ENCODE measurements at places on chromosomes 3 and 15.

GRCh38 chr3:43997316-43997715 lies 244.4 kb upstream of the TOPAZ1 start:
- no peak for DNase-seq

DNA sequence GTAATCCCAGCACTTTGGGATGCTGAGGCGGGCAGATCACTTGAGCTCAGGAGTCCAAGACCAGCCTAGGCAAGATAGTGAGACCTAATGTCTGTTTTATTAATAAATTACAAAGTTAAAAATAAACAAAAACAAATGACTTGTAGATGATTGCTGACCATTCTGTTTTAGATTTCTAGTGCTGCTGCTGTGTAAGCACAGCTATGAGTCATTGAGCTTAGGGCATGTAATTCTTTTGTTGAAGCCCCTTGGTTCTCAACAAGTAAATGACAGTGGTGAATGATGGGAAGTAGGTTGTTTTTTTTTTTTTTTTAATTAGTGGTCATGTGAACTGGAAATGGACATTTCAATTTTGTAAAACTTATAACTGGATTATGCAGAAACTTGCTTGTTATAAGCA lies 63.3 kb downstream of the LEO1 start:
- DNase-seq, result no peak

DNA sequence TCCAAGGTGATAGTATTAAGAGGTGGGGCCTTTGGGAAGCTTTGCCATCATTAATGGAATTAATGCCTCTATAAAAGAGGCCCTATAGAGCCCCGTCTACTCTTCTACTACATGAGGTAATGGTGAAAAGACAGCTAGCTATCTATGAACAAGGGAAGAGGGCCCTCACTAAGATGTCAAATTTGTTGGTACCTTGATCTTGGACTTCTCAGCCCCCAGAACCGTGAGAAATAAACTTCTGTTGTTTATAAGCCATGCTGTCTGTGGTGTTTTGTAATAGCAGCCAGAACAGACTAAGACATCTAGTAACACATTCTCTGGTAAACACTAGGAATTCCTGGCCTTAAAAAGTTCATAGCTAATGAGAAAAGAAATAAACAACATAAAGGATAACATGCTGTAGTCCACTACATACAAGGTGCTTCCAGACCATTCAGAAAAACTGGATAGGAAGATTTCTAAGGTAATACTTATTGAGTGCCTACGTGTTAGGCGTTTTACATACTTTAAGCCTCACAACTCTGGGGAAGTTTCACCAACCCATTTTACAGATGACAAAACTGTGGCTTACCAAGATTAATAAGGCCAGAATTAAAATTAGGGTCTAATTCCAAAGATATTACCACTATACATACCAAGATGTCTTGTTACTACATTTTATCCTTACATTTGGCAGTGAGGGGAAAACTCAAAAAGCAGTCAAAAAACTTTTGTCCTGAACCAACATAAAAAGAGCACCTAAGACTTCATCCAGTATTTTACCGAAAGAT lies 3.2 kb downstream of the UBE3A start:
- DNase-seq, result no peak

- no peak for DNase-seq
Measured at GRCh38 chr3:125651244-125651643, 55.9 kb upstream of the OSBPL11 start.

GRCh38 chr3:67109651-67110204 lies 111.6 kb downstream of the KBTBD8 start:
- no peak for DNase-seq

DNA sequence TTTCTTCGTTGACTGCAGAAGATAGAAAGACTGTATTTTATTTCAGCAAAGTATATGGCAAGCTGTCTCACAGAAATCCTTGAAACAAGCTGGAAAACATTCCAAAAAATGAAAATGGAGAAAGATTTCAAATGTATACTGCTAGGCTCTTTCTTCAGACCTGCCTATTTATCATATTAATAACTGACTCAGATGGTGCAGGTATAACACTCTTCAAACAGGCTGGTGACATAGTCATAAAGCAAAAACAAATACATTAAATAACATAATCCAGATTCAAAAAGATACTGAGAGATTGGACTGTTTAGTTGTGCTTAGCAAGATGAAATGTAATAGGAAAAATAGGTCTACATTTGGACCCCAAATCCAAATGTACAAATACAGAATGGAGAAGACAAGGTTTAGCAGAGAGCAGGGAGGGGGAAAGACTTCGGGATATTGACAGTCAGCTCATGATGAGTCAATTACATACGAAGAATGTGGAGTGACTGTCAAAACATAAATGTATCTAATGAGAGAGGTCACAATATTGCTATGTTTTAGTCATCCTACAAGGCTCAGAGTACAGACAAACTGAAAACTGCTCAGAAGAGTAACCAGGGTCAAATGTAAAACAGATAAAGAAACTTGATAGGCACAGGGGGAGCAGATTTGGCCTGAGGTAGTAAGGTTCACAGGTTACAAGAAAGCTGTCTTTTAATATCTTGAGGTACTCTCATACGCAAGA lies 88.7 kb downstream of the DMXL2 start:
- DNase-seq, result no peak

DNA sequence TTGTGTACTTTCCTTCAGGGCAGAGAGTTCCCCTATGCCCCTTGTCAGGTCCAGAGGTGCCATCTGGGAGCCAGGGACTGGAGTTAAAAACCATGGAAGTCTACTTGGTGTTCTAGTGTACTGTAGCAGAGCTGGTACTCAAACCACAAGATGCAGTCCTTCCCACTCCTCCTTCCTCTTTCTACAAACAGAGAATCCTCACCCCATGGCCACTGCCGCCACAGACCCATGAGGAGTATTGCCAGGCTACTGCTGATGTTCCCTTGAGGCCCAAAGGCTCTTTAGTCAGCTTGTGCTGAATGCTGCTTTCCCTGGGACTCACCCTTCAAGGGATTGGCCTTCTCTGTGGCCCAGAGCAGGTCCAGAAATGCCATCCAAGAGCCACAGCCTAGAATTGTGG lies 229.2 kb upstream of the ZPLD1 start:
- DNase-seq, result no peak

DNA sequence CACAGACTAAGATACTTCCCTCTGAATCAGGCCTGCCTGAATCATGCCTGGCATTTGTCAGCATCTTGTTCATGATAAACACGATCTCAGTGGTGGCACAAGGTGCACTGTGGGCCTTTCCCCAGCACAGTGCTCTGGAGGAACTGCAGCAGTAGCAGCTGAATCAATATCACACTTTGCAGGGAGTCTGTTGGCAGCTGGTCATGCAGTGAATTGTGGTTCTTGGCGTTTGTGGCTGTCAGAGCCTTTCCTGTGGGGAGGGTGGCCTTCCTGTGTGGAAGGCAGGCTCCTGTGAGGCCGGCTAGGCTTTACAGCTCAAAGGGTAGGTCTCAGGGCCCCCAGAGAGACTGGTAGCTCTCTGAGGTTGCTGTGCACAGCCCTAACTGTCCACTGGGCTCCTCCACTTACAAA lies 54.4 kb upstream of the TLE3 start:
- no peak for DNase-seq

GRCh38 chr3:158488670-158489069 lies 82.3 kb upstream of the MLF1 start:
- DNase-seq, result no peak

DNA sequence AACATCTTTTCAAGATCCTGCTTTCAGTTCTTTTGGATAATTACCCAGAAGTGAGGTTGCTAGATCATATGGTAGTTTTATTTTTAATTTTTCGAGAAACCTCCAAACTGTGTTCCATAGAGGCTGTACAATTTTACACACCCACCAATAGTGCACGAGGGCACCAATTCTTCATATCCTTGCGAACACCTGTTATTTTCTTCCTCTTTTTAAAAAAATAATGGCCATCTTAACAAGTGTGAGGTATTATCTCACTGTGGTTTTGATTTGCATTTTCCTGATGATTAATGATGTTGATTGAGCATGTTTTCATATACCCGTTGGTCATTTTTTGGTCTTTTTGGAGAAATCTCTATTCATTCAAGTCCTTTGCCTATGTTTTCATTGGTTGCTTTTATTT lies 17.6 kb upstream of the CEP152 start:
- no peak for DNase-seq

DNA sequence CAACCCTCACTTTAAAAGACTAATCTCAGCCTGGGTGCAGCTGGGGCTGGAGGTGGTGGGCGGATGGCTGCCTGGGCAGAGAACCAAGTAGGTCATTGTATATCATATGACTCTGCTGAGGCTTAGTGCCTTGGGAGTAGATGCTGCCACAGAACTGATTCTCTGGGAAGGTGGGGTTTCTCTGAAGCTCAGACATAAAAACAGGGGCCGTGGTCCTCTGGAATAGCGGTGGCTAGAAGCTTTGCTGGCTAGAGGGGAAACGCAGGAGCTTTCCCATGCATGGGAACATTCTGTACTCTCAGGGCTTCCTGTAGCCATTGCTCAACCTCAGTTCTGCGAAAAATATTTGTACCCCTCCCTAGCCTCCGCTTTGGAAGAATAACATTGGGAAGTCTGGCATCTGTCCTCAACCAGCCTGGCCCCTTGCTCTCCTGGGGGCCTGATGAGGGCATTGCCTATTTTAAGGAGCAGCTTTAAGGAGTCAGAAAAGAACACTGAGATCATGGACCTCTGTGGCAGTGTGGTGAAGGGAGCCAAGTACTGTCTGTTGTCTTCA lies 14.7 kb downstream of the TIMP4 start:
- DNase-seq, result no peak

- no peak for DNase-seq
Measured at GRCh38 chr15:47514200-47514652, 203.1 kb upstream of the SEMA6D start.

GRCh38 chr3:102605153-102605552 lies 170.3 kb downstream of the ZPLD1 start:
- no peak for DNase-seq

GRCh38 chr3:11534011-11534792 lies 109.5 kb downstream of the VGLL4 start:
- no peak for DNase-seq

GRCh38 chr15:27855137-27855536 lies 244.0 kb downstream of the OCA2 start:
- no peak for DNase-seq

- DNase-seq, result no peak
Measured at GRCh38 chr15:42021593-42021992, 751 bp upstream of the PLA2G4E start.

GRCh38 chr3:16461463-16462245 lies 51.8 kb downstream of the RFTN1 start:
- no peak for DNase-seq

Data from T-cell (primary cell).